Epithelial cell of prostate (primary cell): ENCODE measurements at places on chromosomes 11 and 22.

DNA sequence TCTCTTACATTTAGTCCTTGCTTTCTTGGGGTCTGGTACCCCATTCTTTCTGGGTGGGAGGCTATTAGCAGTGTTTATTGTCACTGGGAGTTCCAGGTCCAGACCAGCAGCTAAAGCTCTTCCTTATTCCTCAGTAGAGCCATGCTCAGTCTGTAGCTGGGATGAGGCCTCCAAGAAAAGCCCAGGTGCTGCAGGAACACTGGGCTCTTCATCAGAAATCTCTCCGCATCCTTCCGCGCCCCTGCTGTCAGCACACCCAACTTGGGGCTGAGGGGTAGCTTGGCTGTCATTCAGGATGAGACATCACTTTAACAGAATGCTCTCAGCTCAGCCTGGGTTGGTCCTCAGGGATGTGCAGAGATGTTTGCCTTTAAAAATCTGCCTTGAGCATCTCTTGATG is 97.5 kb downstream of the GRAMD1B start:
- DNase-seq: no peak

GRCh38 chr22:32905400-32905799 is 103.9 kb downstream of the TIMP3 start:
- no peak for DNase-seq

- DNase-seq: no peak
Measured at GRCh38 chr11:14345668-14346067, 13.3 kb downstream of the RRAS2 start.

GRCh38 chr11:120995184-120995583 is 28.7 kb upstream of the TBCEL start:
- DNase-seq: no peak

DNA sequence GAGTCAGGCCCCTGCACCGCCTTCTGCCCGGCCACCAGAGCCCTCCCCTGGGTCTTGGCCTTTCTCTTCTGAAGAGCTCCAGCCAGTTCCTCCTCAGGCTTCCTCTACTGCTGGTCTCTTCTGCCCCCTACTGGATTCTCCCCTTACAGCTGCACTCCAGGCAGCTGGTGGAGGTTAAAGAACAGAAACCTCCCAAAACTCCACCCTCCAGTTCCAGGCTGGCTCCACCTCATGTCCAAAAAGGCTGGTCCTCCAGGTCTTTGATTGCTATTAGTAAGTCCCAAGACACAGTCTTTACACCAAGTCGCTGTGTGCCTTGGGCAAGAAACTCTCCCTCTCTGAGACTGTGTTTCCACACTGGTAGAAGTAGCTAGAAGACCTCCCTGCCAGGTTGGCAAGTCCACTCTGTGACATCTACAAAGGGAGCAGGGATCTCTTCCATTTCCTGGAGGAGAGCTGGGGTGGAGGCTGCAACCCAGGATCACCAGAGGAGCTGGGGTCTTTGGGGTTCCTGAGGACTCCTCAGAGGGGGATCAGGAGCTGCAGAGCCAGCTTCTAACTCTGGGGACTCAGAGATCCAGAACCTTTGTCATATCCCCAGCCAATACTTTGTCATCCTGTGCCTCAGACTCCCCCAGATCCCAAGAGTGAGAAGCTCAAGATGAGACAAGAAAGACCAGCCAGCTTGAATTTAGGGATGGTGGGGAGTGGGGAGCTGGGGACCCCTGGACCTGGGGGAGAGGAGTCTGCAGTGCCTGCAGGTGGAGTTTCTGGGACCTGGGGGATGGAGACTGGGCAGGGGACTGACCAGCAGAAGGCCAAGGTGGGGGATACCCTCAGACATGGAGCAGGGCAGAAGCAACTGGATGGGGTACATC is 3.4 kb upstream of the IGLL5 start:
- peak; percentile 8 for DNase-seq

DNA sequence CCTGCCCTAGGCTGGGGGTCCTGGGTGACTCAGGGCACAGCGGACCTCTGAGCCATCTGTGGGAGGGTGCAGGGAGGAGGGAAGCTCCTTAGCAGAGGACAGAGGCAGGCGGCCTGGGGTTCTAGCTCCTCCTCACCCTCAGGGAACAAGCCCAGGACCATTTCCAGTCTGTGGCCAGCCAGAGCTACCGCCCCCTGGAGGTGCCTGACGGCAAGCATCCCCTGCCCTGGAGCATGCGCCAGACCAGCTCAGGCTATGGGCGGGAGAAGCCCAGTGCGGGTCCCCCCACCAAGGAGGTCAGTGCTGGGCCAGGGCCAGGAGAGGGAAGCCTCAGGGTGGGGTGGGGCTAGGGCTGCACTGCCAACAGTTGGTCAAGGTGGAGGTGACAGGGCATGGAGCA is 26.0 kb upstream of the LRRC10B start:
- no peak for DNase-seq

DNA sequence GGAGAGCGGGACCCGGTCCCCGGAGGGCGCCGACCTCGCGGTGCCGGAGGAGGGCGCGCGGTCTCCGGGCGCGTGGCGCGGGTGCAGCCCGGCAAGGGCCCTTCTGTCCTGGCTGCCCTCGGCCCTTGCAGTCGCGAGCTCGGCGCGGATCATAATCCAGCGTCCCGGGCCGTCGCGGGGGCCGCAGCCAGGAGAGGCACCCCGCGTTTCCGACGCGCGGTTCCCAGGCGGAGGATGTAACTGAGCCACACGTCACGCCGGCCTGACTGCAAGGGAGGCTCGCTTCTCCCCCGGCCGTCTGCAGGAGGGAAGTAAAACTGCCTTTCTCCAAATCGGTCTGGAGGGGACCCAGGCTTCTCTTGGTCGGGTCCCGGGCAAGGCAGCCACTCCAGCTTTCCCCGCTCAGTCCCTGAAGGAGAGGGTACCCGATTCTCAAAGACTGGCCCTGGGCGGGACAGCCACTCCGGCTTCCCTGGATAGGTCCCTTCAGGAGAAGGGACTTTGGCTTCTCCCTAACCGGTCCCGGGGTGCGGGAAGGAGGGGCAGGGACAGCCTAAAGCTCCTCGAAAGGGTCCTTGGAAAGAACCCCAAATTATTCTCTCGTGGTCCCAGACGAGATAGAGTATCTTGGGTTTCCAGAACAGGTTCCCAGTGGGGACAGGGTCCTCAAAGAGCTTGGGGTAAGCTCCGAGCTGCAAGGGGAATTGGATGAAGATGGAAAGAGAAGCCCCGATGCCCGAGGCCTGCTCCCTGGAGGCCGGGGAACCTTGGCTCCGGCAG is 836 bp downstream of the SPON1 start:
- no peak for DNase-seq

DNA sequence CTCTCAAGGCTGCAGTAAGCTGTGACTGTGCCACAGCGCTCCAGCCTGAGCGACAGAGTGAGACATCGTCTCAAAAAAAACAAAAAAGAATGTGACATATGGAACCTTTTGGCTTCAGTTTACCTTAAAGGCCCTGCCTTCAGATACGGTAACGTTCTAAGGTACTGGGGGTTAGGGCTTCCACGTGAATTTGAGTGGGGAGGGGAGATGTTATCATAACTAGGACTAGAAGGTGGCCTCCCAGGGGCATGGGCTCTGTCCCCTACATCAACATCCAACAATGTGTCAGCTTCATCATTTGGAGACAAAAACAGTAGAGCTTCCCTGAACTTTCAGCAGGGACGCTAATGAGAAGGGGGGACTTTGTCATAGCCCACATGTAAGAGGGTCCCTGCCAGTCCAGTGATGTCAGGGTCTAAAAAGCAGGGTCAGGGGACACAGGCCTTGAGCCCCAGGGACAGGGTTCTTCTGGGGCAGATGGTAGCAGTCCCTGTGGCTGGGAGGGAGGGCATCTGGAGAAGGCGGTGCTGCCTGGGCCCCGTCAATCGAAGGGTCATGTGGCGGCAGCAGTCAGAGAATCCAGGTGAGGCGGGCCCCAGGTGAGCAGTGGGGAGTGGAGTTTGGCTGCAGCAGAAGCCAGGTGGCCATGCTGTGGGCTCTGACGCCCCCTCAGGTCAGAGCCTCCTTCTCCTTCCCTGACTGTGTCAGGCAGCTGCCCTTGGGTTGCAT is 79.8 kb downstream of the BCR start:
- no peak for DNase-seq

DNA sequence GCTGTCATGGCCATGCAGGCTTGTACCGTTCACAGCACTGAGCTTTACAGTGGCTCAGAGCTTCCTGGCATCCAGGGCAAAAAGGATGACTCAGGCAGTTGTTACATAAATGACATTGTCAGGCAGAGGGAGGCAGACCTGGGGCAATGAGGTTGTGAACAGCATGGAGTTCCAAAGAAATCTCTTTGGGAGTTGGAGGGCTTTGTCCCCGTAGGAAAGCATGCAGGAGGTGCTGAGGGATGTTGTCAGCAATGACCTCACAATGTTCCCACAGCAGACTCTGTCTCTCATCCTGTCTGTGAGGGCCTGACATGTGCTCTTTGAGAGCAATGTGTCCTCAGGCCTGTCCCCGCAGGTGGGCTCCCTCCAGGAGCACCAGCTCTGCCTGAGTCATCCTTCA is 25.9 kb upstream of the PDE2A start:
- DNase-seq: no peak

DNA sequence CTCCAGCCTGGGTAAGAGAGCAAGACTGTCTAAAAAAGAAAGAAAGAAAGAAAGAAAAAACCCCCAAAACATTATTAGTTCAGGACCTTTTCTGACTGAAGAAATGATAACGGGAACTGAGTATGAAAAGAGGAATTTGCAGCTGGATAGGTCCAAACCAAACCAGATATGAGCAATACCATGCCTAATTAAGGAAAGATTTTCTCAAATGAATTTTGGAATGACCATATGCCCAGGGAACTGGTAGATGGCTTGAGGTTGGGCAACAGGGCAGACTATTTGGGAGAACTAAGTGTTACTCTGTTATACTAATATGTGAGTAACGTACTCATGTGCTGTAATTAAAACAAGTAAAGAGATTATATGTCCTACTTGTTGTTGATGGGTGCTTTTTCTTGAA is 186.1 kb downstream of the TMEM135 start:
- DNase-seq: no peak

- DNase-seq: no peak
Measured at GRCh38 chr11:69600001-69600400, 41.0 kb upstream of the CCND1 start.

GRCh38 chr11:77196961-77197360 is 68.9 kb downstream of the MYO7A start:
- DNase-seq: no peak

- peak; percentile 50 for DNase-seq
Measured at GRCh38 chr11:128156486-128156885, 430.9 kb downstream of the ETS1 start.

GRCh38 chr11:120391854-120392253 is 55.6 kb downstream of the ARHGEF12 start:
- no peak for DNase-seq

DNA sequence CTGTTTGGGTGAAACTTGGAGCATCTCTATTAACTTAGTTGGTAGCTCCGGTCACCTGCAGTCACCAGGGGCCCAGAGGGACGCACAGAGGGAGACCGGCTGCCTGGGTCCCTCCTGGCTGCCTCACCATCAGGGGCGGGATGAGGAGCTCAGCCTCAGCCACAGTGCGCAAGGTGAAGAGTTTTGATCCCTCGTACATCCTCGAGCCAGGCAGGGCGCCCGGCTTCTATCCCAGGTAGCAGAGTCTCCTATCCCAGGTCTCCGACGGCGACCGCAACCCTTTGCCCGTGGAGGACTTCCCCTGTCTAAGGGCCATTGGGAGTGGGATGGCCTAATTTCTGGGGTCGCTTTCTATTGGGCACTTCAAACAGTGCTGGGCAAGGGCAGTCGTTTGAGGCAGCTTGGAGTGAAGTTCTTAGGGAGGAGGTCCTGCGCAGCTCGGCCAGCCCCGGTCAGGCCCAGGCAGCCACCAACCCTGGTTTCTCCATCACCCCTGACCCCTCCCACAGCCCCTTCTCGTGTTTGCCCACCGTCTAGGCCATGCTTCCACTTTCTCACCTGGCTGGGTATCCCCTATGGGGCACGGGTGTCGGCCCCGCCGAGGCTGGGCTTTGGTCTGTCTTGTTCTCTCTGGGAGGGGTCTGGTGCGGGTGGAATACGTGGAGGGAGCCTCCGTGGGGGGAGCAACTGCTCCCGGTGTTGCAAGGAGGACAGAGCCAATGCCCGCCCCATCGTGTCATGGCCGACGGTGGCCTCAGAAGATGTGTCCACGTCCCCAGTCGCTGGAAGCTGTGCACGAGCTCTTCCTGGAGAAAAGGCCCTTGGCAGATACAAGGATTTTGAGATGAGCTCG is 3.6 kb upstream of the MRGPRG start:
- DNase-seq: no peak

DNA sequence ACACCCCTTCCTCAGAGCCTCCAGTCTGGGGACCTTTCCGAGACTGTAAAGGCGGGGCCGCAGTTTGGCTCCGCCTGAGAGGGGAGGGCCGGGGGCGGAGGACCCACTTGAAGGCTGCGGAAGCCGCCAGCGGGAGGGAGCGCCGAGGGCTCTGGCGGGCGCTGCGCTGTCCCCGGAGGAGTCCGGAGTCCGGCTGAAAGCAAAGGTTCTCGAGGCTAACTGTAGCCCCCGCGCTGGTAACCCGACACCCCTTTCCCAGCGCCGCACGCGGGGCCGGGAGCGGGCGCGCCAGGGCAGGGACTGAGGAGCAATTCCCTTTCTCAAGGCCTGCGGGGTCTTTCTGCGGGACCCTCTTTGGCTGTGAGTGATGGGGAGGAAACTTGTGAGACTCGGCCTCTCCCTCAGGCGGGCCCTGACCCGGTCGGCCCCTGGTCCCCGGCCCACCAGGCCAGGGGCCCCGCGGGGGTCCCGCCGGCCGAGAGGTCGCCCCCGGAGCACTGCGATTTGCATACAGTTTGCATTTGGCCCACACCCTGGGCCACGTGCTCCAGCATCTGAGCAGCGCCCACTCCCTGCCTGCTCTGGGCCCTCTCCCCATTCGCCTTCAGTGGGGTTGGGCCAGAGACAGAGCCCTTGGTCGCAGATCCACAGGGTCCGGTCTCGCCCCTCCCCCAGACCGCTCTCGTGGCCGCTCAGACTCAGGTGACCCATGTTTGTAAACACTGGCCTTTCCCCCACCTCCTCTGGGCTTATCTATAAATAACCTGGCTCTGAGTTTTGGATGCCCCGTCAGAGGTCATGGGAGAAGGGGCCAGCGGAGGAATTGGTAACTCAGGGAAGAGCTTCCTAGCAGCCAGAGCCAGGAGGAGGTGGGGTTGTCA is 519 bp upstream of the ART5 start:
- DNase-seq: no peak

DNA sequence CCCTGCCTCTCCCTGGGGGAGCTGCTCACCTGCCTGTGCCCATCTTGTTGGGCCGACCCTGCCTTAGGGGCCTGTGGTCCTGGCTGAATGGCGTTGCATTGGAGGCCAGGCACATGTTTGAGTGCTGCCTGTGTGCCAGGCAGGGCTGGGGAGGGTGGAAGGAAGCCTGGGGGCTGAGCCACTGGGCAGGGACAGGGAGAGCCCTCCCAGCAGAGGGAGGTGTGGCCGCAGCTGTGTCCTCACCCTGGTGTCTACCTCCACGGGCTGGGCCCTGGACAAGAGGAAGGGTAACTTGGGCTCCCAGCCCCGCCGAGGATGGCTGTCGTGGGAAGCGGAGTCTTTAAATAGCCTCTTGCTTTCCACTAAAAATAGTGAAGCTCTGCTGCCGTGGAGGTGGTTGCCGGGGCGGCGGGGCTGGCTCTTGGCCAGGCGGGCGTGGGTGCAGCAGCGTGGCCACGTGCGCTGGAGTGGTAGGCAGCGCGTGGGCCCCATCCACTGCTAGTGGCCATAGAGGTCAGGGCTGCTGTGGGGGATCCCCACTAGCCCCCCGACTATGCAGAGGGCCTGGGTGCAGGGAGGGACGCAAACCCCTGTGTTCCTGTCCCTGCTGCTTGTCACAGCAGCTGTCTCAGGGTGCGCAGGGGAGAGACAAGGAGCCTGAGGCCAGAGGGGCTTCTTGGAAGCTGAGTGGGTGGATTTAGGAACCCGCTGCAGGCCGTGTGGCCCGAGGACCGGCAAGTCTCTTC is 6.2 kb downstream of the ZDHHC8 start:
- DNase-seq: no peak
